Central memory CD8-positive, alpha-beta T cell (primary cell): ENCODE measurements at places on chromosomes 3 and 15.

DNA sequence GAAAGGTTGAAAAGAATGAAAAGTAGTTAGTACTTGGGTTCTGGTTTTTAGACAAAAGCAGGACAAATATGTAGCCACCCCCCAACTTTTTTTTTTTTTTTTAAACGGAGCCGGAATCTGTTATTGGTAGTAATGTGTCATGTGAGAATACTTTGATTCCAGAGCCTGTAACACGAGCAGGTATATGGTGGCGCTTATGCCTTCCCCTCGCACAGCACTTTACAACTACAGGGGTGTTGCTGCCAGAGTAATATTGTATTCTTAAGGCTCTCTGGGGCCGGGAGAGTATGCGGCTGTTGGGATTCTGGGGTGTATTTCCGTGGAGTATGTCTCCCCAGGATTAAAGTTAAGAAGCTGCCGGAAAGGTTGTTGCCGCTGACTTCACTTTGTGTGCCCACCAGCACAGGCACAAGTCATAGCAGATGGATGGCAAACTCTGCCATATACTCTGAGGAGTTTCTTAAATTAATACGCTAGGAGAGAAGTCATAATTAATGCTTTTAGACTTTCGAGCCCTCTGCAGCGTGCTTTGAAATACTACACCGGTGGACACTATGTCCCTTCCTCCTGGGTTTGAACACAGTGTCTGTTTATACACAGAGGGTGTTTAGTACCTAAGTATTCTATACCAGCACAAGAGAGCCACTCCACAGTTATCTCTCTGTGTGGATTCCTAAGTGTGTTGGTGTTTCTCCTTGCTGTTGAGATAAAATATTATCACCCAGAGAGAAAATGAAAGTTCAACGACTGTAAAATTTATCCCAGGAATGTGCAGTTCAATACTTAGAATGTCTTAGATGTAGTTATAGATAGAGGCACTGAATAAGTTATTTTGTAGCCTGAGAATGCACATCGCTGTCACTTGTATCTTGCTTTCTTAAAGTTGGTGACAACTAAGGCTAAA lies 1.4 kb downstream of the MBNL1 start:
- no peak for DNase-seq

DNA sequence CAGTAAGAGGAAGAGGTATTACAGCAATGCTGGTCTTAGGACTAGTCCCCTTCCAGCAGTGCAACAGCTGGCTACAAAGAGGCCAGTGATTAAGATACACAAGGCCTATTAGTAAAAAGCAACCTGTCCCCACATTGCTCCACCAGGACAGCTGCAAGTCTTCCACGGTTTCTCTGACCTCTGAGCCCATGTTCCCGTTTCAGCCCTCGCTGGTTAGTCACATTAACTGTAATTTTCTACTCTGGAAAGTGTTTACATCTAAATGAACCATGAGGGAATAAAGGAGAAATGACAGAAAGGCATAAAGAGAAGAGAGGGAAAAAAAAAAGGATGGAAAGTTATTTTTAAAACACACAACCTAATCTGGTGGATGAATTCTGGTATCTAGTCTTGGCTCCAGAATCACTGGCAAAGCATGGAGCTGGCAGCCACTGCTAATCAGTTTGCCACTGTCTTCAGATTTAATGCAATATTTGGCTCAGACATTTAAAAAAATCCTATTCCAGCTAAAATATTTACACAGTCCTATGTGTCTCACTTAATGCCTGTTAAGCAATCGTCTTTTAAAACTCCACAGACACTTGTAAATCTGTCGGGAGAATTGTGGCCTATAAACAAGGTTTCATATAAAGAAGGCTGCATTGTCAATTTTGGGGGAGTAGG lies 154.9 kb downstream of the GREM1 start:
- DNase-seq, result no peak

DNA sequence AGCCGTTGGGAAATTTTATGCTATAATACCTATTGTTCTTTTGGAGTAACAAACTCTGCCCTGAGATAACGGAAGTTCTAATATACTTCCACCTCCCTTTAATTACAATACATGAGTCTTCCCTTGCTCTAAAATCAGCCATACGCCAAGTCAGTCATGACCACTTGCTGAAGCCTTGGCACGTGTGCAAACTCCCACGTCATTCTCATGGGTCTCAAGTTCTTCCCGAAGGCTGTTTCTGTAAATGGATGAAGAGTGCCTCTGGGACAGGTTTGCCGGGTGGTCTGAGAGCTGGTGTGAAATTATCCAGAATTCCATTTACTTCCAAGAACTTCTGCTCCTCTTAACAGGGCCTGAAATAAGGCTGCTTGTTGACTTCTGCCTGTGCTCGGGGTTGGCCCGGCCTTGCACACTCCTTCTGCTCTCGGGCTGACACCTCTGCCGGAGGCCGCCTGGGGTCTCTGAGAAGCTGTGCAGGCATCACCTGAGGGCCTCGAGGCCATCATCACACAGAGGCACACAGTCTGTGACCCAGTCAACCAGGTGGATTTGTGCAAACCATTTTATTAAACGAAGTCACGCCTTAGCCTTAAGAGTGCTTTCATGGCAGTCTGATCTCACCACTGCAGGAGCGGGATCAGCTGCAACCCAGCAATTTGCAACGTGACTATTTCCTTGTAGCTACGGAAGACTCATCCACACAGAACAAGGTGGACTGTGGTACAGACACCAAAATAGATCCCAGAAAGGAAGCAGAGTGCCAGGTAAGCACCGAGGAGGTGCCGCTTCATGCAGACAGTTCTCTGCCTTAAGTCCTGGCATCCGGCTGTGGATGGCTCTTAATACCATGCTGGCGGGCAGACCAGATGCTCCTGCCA lies 120.1 kb downstream of the ADAMTS17 start:
- no peak for DNase-seq

- no peak for DNase-seq
Observed at GRCh38 chr3:17683542-17684207, 58.8 kb downstream of the TBC1D5 start.

DNA sequence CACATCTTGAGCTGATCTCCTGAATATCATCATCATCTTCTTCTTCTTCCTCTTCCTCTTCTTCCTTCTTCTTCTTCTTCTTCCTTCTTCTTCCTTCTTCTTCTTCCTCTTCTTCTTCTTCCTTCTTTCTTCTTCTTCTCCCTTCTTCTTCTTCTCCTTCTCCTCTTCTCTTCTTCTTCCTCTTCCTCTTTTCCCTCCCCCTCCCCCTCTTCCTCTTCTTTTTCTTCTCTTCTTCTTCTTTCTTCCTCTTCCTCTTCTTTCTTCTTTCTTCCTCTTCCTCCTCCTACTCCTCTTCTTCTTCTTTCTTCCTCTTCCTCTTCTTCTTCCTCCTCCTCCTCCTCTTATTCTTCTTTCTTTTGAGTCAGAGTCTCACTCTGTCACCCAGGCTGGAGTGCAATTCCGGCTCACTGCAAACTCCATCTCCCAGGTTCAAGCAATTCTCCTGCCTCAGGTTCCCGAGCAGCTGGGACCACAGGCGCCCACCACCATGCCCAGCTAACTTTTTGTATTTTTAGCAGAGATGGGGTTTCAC lies 197.9 kb upstream of the NANOGP8 start:
- DNase-seq, result no peak

- DNase-seq, result no peak
Observed at GRCh38 chr3:71640331-71640983, 56.9 kb upstream of the FOXP1 start.

- no peak for DNase-seq
Observed at GRCh38 chr3:10513306-10513705, 7.9 kb upstream of the ATP2B2 start.

DNA sequence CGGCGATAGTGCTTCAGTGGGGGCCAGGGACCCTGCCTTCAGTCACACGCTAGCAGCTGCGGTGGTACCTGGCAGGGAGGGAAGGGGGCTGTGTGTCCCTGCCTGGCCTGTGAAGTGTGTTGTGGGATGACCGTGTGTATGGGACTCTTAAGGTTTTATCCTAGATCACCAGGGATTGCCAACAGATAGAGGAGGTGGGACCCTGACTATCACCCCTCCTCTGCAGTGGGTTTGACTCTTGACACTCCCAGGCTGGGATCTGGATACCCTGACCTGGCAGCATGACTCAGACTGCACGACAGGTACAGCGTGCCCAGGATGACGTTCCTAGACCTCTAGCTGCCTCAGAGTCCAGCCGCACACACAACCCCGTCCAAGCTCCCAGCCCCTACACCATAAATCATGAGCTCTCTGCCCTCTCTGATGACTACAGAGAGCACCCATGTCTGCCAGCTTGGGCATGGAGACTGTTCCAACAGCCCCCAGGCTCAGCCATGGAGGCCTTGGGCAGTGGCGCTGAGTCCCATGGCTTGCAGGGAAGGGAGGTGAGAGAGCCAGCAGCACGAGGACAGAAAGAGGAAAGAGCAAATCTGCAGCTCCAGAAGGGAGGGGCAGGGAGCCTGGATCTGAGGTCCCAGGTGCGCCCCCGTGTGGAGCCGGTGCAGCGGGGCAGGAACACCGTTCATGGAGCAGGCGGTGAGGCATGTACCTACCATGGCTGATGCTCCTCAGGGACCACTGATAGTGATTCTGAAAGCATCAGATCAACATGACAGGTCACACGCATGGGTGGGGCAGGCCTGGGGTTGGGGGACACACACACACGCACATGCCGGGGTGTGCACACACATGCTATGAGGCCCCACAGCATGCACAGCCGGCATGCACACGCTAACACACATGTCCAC lies 71.0 kb downstream of the ADAMTS7 start:
- DNase-seq, result no peak

DNA sequence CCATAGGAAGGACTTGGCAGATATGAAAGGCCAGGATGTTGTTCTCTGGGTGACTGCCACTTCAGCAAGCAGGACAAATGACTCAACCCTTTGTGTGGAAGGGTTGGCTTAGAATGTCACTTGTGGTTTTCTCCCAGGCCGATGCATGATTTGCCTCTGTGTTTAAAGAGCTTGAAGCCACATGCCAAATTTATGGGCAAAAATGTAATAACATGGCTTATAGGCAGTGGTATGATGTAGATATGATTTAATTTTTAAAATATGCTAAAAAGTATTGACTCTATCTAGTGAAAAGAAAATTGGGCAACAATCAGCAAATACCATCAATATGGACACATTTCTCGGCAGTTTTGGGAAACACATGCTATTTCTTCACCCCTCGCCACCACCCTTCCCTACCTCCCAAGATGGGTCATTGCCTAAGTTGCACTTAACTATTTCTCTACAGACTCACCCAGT lies 114.6 kb downstream of the CYP19A1 start:
- no peak for DNase-seq

GRCh38 chr3:41033956-41034519 lies 165.3 kb upstream of the CTNNB1 start:
- no peak for DNase-seq

GRCh38 chr15:67120839-67121643 lies 55.6 kb downstream of the SMAD3 start:
- DNase-seq, result peak; percentile 78

GRCh38 chr15:67035886-67036285 lies 29.5 kb upstream of the SMAD3 start:
- no peak for DNase-seq

DNA sequence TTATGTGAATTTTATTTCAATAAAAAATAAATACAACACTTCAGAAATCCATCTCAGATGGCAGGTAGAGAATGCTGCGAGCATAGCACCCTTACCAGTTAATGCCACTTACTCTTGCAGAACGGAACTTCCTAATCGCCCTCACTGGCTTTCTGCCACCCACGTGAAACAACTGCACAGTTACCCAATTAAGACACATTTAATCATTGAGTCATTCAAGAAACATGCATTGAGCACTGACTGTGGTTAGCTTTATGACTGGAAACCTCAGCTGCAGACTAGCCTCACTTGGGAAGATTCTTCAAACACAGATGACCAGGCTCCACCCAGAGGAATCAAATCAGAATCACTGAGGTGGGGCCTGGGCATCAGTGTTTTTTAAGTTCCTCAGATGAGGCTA lies 5.6 kb upstream of the MFGE8 start:
- DNase-seq, result no peak

DNA sequence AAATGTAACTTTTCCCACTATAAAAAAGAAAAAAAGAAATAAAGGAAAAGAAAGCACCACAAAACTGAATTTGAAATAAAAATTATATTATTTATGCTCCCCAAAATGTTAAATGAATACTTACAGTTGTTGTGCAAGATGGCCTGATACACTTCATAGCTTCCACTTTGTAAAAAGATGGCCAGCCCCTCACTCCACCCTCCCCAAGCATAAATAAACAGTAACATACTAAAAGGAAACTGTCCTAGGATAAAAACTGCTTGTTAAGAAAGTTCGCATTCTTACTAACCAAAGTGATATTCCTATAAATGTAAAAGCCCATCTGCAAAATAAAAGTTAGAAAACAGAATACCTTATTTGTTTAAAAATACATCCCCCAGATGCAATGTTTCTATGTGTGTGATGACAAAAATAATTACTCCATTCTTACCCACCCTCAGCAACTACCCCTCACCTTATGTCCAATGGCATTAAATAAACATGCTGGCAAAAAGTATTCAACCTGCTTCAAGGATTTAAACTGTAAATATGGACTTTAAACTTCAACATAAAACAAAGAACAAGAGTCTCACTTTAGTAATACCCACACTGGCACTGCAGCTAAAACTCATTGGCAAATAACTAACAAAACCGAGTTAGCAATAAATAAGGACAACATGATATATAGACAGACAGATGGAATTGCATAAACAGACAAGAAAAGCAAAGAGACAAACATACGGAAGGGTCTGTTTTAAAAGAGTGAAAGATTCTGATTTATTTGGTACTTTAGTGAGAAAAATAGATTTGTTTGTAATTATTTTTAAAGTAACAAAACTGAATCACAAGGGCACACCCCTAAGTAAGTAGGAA lies 47.7 kb downstream of the ZBTB20 start:
- no peak for DNase-seq

- no peak for DNase-seq
Observed at GRCh38 chr3:71753701-71754609, at the start of gene GPR27. TSS of gene GPR27 (plus strand) at chr3:71753855. CDS start at chr3:71754050, 195 bp downstream.

DNA sequence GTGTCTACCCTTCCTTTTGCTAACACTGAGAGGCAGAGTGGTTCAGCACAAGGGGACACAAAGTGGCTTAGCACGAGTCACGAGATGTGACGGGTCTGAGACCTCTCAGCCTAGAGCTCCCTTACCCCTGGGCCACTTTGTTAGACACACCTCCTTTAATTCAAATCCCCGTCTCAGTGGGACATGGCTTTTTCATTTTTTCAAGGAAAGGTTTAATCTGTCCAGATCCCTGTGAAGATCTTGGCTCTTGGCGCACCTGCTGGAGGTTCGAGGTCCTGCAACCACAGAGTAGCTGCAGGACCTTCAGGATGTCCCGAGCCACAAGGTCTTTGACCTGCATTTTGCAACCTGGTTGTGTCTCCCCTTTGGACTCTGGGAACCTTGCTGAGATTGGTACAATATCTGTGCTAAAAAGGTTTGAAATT lies 52.0 kb downstream of the LPP start:
- DNase-seq, result no peak

DNA sequence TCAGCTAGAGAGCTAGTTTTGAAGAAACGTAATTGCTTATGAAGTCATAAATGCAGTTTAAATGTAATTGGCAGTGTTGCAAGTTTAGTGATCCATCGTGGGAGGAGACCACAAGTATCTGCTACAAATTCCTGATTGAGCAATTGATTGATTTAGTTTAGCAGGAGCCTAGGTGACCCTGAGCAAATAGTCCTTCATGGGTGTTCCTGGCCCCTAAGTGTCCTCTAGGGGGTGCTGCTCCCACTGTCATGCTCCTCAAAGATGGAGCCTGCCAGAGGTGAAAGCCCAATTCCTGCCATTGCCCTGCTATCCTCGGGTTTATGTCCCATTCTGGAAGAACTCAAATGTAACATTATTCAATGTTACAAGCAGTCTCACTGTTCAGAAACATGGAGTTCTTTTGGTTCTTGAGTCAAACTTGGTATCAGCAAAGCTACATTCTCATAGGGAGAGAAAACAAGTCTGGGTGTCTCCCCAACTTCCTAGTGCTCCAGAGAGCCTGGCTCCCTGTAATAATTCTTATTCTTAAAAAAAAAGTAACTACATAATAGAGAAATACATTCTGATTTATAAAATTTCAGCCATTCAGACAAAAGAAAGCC lies 29.8 kb upstream of the SENP5 start:
- DNase-seq, result peak; percentile 55
